Activated naive CD4-positive, alpha-beta T cell treated with anti-CD3 and anti-CD28 coated beads, Interleukin-2, amount 50 U/mL, for 72 hours (primary cell): ENCODE measurements at places on chromosomes 6 and 20. TPM values are rescaled to one million over a fixed set of nuclear protein-coding genes. Genes with fewer than 3 reads are reported as not detected.

Gene SNX9
- total RNA-seq: 35.0 TPM

Gene CRYBG1
- 23.0 TPM for total RNA-seq

Gene LINC00237
- not detected for total RNA-seq

- DNase-seq: no peak
Measured at GRCh38 chr20:45301824-45302271, 4.8 kb upstream of the RBPJL start.

Gene DEFB118
- total RNA-seq: not detected

Gene GDAP1L1
- total RNA-seq: not detected

- no peak for DNase-seq
Measured at GRCh38 chr6:50762798-50763197, 49.5 kb downstream of the TFAP2D start.

Gene PNRC1
- total RNA-seq: 150 TPM
